ENCODE measurements at places on chromosomes 2 and 18.

- DNase-seq, result no peak
Measured at GRCh38 chr2:25492726-25493125, 151.0 kb upstream of the DNMT3A start.

GRCh38 chr2:176409671-176410070 is 140.4 kb downstream of the MTX2 start:
- DNase-seq, result no peak

DNA sequence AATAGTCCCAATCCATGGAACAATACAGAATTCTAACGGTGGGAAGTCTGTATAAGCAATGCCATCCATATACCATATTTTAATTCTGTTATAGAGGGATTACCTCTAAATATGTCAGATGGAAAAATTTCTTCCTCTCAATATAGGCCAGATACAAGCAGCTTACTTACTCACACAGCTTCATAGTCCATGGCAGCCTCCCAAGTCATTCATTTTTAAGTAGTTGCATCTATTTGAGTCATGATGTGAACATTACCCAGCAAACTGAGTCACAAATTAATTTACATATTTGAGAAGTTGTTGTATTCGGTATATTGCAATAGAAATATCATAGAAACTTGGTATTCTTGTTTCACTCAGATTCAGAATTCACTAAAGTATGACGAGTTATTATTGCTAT is 20.3 kb downstream of the TBR1 start:
- DNase-seq, result peak; percentile 80

DNA sequence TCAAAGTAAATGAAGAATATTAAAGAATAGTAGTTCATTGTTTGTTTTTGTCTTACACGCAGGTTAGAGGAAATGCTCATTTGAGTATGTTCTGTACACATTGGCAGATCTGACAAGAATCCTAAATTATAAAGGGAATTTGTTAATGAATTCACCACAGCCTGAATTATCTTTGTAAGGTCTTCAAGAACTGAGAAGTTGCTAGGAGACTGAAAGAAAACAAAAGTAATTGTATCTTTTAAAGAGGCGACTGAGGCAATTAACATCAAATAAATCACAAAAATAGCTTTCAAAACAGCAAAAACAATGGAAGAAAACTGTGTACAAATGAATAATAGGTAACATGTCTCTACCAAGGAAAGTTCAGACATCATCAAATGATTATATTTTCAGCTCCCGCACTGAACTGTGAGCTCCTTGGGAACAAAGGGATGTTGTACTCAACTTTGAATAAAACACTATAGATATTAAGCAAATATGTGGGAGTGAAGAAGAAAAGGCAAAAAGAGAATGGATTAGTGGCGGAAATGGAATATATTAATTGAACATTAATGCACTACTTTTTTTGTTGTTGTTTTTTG is 51.7 kb upstream of the ATIC start:
- DNase-seq, result no peak

DNA sequence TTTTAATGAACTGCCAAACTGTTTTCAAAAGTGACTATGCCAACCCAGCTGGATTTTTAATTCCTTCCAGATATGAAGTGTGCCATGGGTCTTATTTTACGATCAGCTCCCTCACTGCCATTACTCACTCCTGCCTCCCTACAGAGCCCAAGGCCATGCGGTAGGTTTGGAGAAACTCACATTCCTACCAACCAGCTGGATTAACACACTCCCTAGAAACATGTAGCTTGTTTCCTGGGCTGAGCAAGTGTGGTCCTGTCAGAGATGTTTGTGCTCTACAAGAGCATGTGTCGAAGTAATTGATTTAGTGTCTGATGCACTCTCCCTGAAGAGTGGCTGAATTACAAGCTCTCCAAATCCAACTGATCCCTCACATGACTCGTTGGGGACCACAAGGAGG is 82.5 kb downstream of the SPP2 start:
- peak; percentile 67 for DNase-seq

GRCh38 chr2:191786694-191787093 is 60.2 kb downstream of the CAVIN2 start:
- DNase-seq, result peak; percentile 84

GRCh38 chr2:27381577-27382181 is 1.1 kb upstream of the ZNF513 start:
- DNase-seq, result no peak

DNA sequence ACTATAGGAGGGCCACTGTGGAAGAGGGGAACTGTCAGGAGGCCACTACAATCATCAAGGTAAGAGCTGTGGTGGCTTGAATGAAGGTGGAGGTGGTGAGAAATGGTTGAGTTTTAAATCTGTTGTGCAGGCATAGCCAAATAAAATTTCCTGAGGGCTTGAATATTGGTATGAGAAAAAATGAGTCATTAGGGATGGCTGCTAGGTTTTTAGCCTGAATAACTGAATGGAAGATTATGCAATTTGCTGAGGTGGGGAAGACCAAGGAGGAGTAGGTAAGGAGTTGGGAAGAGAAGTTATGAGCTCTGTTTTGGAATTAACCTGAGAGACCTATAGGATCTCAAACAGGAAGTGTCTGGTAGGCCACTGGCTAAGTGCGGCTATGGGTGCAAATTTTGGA is 84.0 kb downstream of the KLHL14 start:
- DNase-seq, result no peak

GRCh38 chr2:52810460-52810859 is 957.1 kb upstream of the CHAC2 start:
- DNase-seq, result peak; percentile 28

- DNase-seq, result no peak
Measured at GRCh38 chr2:105381101-105381668, 17.7 kb downstream of the FHL2 start.

DNA sequence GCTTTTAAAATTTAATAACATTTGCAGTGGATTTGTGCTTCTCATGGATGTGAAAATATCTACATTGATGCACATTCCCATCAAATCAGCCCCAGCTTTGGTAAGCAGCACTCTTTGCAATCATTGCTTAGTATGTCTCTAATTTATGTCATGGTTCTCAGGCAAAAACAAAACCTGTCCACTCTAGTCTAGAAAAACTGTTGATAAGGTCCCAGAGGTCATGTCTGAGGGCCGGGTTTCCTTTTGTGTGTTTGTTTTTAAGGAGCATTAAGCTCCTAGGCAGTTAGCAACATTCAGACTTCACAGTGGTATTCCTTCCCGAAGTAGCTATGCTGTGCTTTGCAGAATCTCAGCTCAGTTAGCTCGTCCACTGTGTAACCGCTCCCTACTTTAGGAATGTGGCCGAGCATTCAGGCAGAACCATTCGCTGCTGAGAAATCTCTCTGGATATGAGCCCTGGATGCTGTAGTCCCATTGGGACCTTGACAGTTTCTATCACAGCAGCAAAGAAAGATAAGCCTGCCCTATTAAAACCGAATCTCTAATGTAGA is 4.0 kb downstream of the DIPK1C start:
- no peak for DNase-seq

DNA sequence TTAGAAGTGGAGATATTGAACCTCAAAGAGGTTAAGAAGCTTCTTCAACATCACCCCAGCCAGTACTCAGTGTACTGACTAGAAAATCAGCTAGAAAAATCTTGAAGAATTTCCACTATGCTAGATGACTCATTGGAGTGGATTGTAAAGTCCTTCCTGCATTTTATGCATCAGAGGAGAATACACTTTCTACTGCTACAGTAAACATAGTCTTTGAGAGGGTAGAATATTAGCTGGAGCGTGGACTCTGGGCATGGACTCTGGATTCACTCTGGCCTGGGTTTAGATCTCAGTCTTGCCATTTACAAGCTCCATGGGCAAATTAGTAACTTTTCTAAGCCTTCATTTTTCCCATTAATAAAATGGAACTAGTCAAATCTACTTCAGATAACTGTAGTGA is 215.9 kb downstream of the IRS1 start:
- peak; percentile 87 for DNase-seq

- peak; percentile 41 for DNase-seq
Measured at GRCh38 chr2:127721978-127722355, 20.7 kb downstream of the SFT2D3 start.

- no peak for DNase-seq
Measured at GRCh38 chr18:13235421-13235831, 16.9 kb downstream of the LDLRAD4 start.

- DNase-seq, result no peak
Measured at GRCh38 chr2:22882643-22883042, 502.3 kb upstream of the KLHL29 start.

DNA sequence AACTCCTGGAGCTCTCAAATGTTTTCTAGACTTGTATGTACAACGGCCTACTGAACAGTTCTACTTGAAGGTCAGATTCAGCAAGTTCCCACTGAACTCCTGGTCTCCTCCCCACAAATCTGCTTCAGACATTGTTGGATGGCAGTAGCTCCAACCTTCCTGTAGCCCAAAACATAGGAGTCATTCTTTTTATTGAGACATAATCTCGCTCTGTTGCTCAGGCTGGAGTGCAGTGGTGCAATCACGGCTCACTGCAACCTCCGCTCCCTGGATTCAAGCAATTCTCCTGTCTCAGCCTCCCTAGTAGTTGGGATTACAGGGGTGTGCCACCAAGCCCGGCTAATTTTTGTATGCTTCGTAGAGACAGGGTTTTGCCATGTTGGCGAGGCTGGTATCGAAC is 47.3 kb downstream of the QPCT start:
- DNase-seq, result peak; percentile 17

DNA sequence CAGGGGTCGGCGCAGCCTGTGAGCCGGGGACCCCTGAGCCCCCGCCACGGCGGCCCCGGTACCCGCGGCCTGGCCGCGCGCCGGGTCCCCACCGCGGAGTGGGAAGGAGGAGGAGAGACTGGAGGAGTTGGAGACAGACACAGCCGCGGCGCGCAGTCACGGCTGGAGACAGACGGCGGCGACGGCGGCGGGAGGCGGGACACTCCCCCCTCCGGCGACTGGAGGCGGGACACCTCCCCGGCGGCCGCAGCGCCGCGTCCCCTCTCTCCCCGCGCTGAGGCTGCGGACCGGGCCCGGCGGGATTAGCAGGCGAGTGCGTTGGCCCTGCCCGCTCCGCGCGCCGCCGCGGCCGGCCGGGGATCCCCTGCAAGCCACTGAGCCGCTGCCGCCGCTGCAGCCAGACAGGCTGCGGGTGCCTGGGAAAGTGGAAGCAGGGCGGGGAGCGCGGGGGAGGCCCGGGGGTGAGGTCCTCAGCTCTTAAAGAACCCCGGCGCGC is 1.0 kb upstream of the LDLRAD4 start:
- no peak for DNase-seq

- no peak for DNase-seq
Measured at GRCh38 chr18:43634994-43635393, 357.7 kb upstream of the SYT4 start.

DNA sequence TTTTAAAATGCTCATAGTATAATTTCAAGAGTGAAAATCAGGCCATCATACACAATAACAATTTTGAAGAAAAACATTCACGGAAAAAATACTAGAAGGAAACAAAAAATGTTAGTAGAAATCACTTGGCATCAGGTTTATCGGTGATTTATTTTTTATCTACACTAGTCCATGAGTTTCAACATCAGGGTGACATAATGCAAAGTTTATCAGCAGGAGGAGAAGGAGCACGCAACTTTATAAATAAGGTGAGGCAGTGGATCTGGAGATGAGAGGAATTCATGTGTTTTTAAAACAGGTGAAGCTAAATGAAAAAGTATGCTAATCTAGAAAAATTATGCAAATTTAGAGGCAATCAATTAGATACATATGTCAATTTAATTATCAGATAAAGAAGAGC is 54.2 kb downstream of the MGAT4A start:
- no peak for DNase-seq

GRCh38 chr2:29212009-29212408 is 96.8 kb downstream of the CLIP4 start:
- DNase-seq, result no peak

- DNase-seq, result peak; percentile 48
Measured at GRCh38 chr2:166127217-166128155, at the start of gene SCN1A. TSS of gene SCN1A (minus strand) at chr2:166128020. CDS start at chr2:166073621, 54,399 bp downstream.

GRCh38 chr2:6773007-6773693 is 92.6 kb downstream of the CMPK2 start:
- DNase-seq, result peak; percentile 3

DNA sequence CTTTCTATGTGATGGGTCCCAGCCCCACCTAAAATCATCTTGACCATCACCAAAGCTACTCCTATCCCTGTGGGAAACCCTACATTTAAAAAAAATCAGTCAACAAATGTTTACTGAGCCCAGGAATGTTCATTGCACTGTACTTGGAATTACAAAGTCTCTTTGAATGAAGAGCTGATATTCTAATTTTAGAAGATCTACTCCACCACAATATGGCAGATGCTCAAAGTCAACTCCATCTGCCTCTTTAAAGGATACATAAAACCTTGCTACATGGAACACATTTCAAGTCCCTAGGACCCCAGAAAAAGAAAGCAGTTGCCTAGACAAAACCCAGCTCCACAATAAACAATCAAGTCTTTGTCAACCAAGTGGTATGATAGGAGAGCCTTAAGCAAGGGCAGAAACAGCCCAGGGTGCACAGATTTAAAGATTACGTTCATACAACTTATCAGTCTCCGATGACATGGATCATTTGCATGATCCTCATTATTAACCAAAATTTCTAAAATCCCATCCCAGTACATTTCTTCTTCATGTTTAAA is 234.3 kb upstream of the ACVR2A start:
- DNase-seq, result no peak

GRCh38 chr2:142742371-142743214 is 134.9 kb upstream of the KYNU start:
- peak; percentile 85 for DNase-seq

DNA sequence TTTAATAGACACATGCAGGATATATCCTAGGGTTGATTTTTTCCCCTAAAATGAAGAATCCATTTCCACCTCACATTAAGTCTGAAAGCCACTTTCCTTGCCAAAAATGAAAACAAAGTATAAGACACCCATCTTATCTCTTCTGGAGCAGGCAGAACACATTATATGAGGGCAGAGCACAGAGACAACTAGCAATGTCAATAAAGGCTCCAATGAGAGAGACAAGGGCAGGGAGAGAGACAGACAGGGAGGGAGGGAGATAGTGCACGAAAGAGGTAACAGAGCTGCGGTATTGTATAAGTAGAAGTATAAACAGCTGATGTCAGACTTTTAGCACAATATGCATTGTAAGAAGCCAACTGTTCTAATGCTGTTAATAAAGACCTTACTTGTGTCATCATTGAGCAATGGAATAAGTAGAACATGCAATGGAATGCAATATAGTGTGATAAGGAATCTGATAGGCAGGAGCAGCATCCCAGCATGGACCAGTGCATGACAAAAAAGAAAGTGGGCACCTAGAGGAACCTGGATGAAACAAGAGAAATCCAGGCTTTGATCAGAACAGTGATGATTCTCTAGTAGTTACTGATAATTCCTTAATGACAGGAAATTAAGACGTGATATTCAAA is 150.6 kb upstream of the TCF4 start:
- DNase-seq, result peak; percentile 33

All from amniotic epithelial cell (primary cell).